ENCODE measurements at places on chromosomes 12 and 14.

GRCh38 chr12:52806169-52806811 is 7.6 kb downstream of the KRT4 start:
- no peak for DNase-seq

DNA sequence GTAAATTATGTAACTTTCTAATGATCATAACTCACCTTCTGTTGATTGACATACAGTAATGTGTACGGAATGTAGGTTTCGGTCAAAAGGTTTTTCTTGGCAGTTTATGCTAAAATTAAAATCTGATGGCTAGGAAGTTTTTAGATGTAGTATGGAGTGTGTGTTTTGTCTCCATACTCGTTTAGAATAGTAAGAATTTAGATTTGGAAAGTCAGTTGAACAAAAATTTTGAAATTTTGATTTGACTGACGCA is 859 bp downstream of the PALS1 start:
- DNase-seq, result no peak

DNA sequence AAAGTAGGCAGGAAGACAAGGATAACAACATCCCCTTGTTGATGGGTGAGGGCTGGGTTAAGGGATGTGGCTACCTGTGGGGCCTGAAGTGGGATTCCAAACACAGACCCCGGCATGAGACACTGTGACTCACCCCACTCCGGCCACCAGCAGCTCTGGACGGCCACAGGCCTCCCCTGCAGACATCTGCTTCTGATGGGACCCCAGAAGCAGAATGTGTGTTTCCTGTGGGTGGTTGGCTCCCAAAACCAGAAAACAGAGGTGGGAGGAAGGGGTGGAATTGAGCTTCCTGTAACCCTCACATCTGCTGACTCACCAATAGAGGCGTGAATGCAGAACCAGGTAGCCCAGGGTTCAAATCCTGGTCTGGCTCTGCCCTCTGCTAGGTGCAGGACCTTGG is 216.6 kb upstream of the PWP1 start:
- DNase-seq, result no peak

DNA sequence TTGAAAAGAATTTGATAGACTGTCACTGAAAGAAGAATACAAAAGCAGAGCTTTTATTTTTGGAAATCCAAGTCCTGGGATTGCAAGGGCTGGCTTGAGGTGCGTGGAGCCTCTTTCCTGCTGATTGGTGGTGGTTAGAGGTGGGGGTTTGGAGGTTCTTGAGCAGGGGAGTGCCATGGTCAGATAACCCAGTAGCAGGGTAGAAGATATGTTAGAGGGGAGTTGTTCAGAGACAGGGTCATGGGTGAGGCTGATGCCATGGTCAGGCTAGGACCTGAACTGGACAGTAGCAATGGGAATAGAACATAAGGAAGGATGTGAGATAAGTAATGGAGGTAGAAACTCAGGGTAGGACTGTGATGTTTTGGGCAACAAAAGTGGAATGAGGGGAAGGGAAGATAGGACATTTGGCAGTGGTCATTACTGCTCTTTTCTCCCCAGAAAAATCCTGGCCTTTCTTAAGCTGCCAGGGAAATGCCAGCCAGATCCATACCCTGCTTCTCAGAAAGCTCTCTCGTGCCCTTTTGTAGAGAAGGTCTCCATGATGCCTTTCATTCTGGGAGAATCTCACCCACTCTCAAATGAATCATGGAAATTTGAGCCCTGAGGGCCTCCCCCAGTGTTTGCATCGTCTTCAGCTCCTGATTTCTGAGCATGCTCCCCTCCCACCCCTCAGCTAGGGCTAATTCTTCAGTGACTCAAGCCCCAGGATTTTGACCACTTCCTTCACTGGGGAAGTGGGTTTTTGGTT is 9.5 kb downstream of the EMP1 start:
- no peak for DNase-seq

DNA sequence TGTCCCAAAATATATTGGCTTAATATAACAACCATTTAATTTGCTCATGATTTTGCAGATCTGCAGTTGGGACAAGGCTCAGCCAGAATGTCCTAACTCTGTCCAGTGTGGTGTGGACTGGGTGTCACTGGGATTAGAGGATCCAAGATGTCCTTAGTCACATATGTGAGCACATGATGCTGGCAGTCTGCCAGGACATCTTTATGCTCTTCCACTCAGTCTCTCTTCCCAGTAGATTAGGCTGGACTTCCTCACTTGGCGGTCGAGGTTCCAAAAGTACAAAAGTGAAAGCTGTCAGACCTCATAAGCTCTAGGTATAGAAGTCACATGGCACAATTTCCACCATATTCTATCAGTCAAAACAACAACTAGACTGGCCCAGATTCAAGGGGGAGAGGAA is 167.9 kb upstream of the NTF3 start:
- no peak for DNase-seq

DNA sequence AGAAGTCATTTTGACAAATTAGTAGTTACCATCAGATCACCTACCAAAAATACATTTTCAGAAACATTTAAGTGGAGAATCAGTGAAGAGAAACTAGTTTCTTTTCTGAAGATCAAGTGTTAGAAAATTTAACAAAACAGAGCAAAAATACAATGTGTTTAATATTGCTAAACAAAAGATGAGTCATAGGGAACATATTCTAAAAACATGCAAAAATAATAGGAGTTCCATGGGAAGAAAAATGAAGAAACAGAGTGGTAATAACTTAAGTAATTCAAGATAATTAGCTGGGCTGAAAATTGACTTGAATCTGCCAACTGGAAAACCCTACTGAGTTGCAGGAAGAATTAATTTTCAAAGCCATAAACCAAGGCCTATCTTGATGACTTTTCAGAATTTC is 111.5 kb upstream of the KITLG start:
- DNase-seq, result no peak

DNA sequence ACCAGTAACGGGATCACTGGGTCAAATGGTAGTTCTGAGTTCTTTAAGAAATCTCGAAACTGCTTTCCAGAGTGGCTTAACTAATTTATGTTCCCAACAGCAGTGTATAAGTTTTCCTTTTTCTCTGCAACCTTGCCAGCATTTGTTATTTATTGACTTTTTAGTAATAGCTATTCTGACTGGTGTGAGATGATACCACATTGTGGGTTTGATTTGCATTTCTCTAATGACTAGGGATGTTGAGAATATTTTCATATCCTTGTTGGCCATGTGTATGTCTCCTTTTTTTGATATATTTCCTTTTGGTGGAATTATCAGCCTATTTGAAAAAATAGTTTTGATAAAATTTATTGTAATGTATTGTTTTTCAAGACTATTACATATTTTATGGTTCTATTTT is 701.2 kb upstream of the FBXO33 start:
- no peak for DNase-seq

- no peak for DNase-seq
Observed at GRCh38 chr14:23052182-23052623, 5.1 kb downstream of the CDH24 start.

GRCh38 chr12:121095544-121096198 is 37.0 kb upstream of the P2RX7 start:
- DNase-seq, result peak; percentile 69

GRCh38 chr12:94379479-94380113 is 80.1 kb downstream of the CEP83 start:
- no peak for DNase-seq
